ENCODE measurements at places on chromosomes 16 and 17. TPM values are rescaled to one million over a fixed set of nuclear protein-coding genes. Genes with fewer than 3 reads are reported as not detected.

- DNase-seq = no peak
Observed at GRCh38 chr16:55856950-55857349, 18.2 kb downstream of the CES5A start.

DNA sequence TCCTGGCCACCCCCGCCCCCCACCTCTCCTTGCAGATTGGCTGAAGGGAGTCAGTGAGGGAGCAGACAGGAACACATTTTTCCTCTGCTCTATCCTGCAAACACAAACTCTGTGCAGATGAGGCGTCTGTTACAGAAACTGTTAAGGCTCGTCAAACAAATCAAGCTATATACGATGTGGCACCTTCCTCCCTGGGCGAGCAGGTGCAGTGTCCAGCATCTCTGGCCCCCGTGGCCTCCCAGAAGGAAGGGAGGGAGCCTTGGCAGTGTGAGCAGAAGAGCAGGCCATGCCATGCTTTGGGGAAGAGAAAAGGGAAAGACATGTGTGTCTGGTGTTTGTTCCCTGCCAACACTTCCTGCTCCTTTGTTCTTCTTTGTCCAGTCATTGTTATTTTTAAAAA lies 267.8 kb downstream of the UTP18 start:
- DNase-seq = no peak

- no peak for DNase-seq
Observed at GRCh38 chr17:28317966-28318758, 838 bp upstream of the TMEM97 start.

DNA sequence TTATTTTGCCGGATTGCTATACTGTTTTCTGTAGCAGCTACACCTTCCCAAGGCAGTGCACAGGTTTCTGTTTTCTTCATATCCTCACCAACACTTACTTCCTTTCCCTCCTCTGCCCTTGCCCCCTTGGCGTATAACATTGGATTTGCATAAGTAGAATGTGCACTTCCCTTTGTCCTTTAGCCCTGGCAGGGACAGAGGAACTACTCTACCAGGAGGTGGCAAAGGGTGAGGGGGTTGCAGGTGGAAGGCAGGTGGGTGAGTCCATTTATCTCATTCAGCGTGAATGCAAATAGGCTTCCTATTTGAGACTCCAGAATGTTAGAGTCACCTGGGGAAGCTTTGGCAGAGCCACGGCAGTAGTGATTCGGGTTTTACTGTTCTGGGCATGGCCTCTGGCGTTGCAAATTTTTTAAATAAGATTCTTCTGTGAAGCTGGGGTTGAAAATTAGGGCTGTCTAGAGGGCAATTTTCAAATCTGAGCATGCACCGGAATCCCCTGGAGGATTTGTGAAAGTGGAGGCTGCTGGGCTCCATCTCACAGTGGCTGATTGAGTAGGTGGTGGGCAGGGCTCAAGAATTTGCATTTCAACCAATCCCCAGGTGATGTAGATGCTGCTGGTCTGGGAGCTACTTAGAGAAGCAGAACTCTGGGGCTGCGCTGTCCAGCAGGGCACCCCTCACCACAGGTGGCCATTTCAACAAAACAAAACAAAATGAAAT lies 84.7 kb downstream of the PLCG2 start:
- no peak for DNase-seq

DNA sequence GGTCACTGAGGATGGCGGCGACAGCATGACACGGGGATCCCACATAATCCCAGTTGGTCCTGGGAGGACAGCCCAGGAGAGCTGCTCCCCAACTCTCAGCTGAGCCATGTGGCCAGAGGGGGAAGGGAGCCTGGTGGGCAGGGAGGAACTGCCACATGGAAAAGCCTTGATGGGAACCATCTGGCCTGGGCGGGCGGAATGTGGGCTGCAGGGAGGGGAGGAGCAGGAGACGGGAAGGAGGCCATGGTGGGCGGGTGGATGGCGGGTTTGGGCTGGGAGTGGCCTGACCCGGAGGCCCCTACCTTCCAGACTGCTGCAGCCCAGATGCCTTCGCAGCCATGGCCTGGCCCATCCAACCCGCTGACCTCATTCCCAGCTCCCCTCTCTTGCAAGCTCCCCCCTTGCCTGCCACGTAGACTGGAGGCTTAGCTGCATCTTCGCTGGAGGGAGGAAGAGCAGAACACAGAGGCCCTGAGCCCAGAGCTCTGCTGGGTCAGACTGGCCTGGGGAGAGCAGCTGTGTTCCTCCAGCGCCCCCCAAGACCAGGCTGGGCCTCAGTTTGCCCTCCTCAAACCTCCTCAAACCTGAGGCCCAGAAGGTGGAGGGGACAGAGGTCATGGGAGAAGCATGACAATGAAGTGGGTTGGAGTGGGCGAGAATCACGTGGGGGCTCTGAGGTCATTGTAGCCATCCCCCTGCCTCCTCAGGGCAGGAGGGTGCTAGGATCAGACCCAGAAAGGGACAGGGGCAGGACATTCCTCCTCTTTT lies 8.2 kb upstream of the COL1A1 start:
- DNase-seq = peak; percentile 49

DNA sequence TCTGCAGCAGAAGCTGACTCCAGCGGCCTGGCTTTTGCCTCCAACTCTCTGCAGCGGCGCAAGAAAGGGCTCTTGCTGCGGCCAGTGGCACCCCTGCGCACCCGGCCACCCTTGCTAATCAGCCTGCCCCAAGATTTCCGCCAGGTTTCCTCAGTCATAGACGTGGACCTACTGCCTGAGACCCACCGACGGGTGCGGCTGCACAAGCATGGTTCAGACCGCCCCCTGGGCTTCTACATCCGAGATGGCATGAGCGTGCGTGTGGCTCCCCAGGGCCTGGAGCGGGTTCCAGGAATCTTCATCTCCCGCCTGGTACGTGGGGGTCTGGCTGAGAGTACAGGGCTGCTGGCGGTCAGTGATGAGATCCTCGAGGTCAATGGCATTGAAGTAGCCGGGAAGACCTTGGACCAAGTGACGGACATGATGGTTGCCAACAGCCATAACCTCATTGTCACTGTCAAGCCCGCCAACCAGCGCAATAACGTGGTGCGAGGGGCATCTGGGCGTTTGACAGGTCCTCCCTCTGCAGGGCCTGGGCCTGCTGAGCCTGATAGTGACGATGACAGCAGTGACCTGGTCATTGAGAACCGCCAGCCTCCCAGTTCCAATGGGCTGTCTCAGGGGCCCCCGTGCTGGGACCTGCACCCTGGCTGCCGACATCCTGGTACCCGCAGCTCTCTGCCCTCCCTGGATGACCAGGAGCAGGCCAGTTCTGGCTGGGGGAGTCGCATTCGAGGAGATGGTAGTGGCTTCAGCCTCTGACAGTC lies 1.3 kb downstream of the PARD6A start:
- no peak for DNase-seq

GRCh38 chr17:78661093-78661770 lies 84.0 kb upstream of the DNAH17 start:
- DNase-seq = no peak

- DNase-seq = no peak
Observed at GRCh38 chr17:75266316-75267152, 4.5 kb downstream of the MIF4GD start.

DNA sequence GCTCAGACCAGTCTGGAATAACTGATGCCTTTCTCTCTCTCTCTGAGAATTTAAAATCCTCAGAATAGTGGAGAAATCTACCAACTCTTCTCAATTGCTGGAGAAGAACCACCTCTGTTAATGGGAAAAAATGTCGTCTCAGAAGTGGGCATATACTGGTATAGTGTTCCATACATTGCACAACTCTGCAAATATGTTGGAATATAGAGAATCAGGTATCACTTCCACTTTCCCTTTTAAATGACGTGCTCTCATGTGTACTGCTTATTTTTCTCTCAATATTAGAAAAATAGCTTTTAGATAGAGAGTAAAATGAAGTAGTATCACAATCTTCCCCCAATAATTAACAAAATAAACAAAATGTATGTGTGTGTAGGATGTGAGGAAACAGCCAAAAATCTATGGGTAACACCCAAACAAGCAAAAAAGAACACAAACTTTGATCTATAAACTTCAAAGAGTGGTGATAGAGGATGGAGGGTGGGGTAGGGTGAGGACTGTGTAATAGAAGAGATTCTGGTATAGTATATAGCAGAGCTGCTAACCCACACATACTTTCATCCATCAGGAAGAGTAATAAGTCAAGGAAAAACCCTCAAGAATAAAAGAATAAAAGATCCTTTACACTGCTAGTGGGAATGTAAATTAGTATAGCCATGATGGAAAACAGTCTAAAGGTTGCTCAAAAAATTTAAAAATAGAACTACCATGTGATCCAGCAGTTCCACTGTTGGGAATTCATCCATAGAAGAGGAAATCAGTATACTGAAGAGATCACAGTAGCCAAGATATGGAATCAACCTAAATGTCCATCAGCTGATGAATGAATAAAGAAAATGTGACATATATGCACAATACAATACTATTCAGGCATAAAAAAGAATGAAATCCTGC lies 46.9 kb downstream of the NFATC3 start:
- DNase-seq = no peak

DNA sequence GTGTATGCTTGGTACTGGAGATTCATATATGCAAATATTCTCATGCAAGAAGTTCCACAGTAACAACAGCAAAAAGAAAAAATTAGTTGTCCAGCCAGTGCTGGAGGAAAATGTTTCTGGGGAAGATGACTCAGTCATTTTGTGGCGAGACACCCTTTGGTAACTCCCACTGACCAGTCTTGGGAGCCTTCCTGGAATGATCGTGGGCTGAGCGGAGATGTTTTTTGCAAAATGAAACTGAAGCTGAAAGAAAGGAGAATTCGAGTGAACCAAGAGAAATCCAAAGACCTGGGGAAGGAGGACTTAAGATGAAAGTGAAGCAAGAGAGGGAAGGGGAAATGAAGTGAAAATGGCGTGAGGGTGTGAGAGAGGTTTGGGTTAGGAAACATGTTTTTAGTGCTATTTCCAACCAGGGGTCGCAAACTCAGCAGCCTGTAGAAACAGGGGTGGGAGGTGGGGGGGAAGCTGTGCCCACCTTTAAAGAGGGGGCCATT lies 5.2 kb downstream of the ITPRIPL2 start:
- DNase-seq = peak; percentile 35

GRCh38 chr16:49662569-49662968 lies 193.3 kb downstream of the ZNF423 start:
- DNase-seq = no peak

GRCh38 chr17:9272501-9273200 lies 251.3 kb downstream of the NTN1 start:
- no peak for DNase-seq

GRCh38 chr17:81170727-81171494 lies 4.9 kb upstream of the AATK start:
- no peak for DNase-seq

- peak; percentile 35 for DNase-seq
Observed at GRCh38 chr17:69485251-69485661, 70.8 kb downstream of the MAP2K6 start.

DNA sequence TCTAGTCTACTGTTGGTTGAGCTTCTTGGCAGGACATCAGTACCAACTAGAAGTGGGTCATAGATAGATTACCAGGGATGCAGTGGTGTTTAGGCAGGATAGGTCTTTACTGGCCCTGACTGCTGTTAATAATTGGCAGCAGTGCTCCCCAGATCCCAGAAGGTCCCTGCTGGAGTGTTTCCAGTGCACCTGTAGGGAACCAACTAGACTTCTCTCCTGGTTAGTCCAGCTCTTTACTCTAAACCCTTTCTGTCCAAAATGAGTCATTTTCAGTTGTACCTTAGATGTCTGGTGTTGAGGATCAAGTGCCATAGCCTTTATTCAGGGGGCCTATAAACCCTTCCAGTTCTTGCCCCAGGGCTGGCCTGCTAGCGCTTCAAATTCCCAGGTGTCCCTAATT lies 8.7 kb downstream of the POLR2C start:
- no peak for DNase-seq

DNA sequence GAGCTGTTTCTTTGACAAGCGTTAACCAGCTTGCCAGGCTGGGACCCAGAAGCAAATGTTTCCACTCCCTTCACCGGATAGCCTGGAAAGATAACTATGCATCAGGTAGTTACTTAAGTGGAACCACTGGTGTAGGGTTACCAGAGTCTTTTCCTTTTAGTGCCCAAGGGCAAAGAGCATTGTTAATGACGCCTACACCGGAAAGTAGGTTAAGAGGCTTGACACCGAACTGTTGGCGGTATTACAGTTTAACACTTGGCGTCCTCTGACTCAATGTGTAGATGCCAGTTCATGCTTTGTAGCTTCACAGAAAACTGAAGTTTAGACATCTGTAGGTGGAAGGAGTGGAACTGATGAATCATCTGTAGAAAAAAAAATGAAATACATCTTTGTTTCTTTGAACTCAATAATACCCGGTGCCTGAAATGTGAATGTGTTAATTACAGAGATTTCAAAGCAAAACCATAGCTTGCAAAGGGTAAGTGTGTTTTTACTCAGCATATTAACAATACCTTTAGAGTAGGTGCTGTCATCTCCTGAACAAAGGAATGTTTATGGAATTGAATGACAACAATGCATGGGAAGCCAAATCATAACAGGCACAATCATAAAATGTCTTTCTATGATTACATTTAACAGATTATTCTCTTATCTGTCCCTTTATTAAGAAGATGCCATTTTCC lies 426.7 kb upstream of the SALL1 start:
- DNase-seq = no peak

DNA sequence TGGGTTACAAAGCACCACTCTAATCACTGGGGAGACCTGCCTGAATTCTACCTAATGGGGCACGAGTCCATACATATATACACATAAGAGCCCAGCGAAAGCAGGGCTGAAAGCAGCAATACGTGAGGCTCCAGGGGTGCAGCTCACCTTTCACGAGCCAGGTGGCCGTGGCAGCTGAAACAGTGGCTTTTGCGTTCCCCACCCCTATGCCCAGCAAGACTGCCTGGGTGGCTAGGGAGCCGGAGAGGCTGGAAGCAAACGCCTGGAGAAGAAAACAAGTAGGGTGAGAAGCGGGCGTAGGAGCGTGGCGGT lies 618 bp downstream of the RUSF1 start:
- no peak for DNase-seq

DNA sequence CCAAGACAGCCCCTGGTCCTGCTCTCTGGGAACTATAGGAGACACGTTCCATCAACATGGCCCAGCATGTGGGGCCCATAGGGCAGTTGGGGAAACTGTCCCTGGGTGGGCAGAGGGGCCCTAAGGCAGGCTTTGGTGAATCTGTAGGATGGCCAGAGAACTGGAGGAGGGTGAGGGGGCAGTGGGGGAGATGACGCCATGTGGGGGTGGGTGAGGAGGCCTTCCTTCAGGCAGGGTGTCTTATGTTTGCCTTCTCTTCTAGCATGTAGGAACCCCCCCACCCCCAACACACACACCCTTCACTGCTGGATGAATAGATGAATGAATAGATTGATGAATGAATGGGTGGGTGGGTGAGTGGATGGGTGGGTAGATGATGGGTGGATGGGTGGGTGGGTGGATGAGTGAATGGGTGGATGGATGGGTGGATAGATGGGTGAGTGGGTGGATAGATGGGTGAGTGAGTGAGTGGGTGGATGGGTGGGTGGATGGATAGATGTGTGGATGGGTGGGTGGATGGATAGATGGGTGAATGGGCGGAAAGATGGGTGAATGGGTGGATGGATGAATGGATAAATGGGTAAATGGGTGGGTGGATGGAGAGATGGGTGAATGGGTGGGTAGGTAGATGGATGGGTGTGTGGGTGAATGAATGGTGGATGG lies 2.5 kb upstream of the CBFA2T3 start:
- DNase-seq = no peak

GRCh38 chr16:53503991-53504663 lies 1.1 kb upstream of the AKTIP start:
- DNase-seq = peak; percentile 57

- DNase-seq = no peak
Observed at GRCh38 chr16:23072769-23073549, 76.3 kb downstream of the USP31 start.

Gene ZNF469
- total RNA-seq = 0.16 TPM

Gene ANKFN1
- total RNA-seq = not detected

Gene CCDC200
- not detected for total RNA-seq

Gene C16orf96
- not detected for total RNA-seq

Gene CES5A
- total RNA-seq = not detected

Gene TBC1D3B
- 0.98 TPM for total RNA-seq
